ENCODE measurements at places on chromosomes 6 and 20.

- DNase-seq = no peak
Measured at GRCh38 chr6:160333841-160334240, 14.3 kb upstream of the SLC22A3 start.

GRCh38 chr20:62888910-62889309, 27.3 kb upstream of the TCFL5 start:
- no peak for DNase-seq

GRCh38 chr20:16580620-16581019, 7.4 kb upstream of the KIF16B start:
- no peak for DNase-seq

DNA sequence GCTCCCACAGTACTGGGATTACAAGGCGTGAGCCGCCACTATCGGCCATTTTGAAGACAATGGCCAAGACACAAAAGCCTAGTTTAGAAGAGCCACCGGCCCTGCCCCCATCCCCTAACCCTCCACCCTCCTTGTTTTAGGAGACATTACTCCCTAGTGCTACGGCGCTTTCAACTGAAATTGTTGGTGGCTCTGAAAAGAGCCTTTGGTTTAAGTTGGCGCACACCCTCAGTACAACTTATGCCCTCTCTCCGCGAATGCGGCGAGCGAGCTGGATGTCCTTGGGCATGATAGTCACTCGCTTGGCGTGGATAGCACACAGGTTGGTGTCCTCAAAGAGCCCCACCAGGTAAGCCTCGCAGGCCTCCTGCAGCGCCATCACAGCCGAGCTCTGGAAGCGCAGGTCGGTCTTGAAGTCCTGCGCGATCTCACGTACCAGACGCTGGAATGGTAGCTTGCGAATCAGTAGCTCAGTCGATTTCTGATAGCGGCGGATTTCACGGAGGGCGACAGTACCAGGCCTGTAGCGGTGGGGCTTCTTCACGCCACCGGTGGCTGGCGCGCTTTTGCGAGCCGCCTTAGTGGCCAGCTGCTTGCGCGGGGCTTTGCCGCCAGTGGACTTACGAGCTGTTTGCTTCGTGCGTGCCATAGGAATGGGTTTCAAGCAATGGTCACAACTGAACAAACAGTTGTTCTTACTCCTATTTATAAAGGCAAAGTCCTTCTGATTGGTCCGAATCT, 114.9 kb upstream of the BTN3A2 start:
- peak; percentile 84 for DNase-seq

GRCh38 chr6:161583584-161583983, 309.7 kb upstream of the AGPAT4 start:
- no peak for DNase-seq

- DNase-seq = no peak
Measured at GRCh38 chr20:19812696-19813095, 54.6 kb downstream of the RIN2 start.

GRCh38 chr6:88964509-88964908, 1.1 kb upstream of the RNGTT start:
- DNase-seq = no peak

DNA sequence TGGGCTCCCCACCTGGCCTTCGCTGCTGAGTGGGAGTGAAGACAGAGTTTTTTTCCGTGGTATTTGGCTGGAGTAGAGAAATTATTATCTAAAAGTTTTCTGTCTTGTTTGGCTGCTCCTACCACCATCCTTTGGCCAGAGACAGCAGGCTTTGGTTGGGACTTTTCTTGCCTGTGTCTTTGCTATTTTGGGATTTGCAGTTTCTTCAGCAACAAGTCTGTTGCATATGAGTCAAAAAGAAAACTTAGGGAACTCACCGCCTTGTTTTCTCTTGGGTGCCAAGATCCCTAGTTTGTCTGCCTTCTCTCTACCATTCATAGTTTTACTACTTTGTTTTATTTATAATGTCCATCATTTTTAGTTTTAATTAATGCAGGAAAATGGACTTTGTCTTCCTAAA, 683.8 kb downstream of the DOK5 start:
- no peak for DNase-seq

- no peak for DNase-seq
Measured at GRCh38 chr6:45676380-45676779, 298.6 kb upstream of the SUPT3H start.

DNA sequence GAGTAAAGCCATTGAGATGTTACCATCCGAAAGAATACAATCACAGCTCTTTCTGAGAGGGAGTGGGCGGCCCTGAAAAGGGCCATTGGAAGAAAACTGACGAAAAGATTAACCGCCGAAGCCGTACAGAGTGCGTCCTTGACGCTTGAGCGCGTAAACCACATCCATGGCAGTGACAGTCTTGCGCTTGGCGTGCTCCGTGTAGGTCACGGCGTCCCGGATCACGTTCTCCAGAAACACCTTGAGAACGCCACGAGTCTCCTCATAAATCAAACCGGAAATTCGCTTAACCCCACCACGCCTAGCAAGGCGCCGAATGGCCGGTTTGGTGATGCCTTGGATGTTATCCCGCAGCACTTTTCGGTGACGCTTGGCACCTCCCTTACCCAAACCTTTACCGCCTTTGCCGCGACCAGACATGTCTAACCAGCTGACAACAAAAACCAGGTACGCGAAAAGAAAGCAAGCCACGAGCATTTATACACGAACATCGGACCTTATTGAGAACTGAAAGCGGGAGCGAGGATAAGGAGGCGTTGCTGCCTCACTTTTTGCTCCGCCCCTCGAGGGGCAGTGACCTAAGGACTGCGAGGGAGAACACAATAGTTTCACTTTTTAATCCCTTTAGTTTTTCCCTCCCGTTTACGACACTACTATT, 60.3 kb upstream of the HFE start:
- peak; percentile 94 for DNase-seq

DNA sequence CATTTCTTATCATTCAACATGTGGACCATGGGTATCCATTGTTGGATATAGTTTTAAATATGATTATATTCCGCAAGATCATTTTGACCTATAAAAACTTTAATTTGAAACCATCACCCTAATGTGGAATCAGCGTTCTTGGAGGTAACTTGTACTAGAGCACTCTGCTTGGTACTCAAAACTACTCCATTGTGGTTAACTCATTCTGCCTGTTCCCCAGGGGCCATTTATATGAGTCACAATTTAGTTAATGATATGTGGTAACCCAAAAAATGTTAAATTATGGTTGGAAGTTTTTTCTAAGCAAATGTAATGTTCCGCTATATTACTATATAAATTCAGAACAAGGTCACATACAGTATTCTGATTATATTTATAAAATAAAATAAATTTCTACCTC, 109.3 kb downstream of the TRDN start:
- DNase-seq = no peak

- no peak for DNase-seq
Measured at GRCh38 chr6:38477680-38478260, 162.0 kb downstream of the BTBD9 start.

DNA sequence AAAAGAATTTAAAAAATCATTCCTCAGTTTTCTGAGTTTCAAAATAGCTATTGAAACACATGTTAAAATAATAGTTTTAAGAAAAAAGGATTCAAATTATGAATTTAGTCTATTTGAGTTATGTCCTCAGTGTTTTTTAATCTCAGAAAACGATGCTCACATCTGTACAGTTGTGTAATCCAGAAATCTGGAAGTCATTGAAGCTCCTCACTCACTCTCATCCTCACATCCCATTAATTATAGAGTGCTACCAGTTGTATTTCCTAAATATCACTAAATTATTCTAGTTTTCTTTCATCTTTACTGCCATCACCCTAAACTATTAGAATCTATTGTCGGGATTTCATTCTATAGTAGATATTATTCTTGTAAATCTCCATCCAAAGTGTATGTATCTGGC, 234.7 kb upstream of the RIMS1 start:
- no peak for DNase-seq

DNA sequence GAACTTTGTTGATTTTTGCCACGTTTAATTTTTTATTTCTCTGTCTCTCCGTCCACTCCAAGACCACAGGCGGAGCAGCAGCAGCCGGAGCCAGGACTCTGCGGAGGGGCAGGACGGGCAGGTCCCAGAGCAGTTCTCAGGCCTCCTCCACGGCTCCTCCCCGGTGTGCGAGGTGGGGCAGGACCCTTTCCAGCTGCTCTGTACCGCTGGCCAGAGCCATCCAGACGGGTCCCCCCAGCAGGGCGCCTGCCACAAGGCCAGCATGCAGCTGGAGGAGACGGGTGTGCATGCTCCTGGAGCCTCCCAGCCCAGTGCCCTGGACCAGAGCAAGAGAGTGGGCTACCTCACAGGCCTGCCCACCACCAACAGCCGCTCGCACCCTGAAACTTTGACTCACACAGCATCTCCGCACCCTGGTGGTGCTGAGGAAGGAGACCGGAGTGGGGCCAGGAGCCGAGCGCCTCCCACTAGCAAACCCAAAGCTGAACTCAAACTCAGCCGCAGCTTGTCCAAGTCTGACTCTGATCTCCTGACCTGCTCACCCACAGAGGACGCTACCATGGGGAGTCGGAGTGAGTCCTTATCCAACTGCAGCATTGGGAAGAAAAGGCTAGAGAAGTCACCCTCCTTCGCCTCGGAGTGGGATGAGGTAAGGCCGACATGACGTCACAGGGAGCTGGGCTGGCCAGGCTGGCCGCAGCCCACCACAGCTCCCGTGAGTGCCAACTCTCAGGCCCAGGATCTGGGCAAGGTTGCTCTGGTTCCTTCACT, 123.5 kb downstream of the TCP11 start:
- DNase-seq = no peak

DNA sequence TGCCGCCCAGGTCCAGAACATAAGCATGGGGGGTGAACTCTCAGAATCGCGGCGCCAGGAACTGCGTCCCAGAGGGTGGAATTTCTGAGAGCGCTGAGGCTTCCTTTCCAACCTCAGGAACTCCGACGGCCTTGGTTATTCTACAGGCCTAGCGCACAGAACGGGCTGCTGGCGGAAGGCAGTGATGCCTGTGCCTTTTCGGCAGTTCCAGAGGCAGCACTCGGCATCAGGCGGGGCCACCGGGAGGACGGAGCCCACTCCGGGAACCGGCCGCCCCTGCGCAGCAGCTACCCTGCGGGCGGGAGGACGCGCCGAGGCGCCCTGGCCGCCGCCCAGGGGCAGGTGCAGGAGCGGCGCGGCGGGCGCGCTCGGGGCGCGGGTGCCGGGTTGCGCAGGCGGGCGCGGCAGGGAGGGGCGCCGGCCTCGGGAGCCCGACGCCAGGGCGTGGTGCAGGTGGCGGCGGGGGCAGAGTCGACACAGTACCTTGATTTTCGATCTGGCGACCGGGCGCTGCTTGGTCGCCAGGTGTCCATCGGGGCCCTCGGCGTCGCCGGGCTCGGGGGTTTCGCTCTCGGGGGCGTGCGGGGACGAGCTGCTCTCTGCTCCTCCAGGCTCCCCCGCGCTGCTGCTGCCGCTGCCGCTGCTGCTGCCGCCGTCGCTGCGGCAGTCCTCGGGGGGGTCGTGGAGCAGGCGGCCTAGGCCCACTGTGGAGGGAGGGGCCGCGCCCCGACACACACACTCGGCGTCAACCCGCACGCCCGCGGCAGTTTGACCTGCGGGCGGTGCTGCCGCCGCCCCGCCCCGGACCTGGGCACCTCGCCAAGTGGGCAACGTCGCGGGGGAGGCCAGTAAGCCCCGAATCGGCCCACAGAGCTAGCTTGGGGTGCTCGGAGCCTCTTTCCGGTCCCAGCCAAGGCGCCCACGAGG, 1.3 kb downstream of the OVOL2 start:
- no peak for DNase-seq

GRCh38 chr6:82761674-82762345, 303.8 kb downstream of the UBE3D start:
- no peak for DNase-seq

All from hematopoietic multipotent progenitor cell treated with erythropoietin and hydrocortisone succinate and interleukin-3 and kit ligand, for 17 days (in vitro differentiated cells).